ENCODE measurements at places on chromosomes 6 and 20. TPM values are rescaled to one million over a fixed set of nuclear protein-coding genes. Genes with fewer than 3 reads are reported as not detected.

GRCh38 chr6:34912715-34913464, 23.8 kb downstream of the ANKS1A start:
- DNase-seq: no peak

SPATS1 gene
- not detected for total RNA-seq

DNA sequence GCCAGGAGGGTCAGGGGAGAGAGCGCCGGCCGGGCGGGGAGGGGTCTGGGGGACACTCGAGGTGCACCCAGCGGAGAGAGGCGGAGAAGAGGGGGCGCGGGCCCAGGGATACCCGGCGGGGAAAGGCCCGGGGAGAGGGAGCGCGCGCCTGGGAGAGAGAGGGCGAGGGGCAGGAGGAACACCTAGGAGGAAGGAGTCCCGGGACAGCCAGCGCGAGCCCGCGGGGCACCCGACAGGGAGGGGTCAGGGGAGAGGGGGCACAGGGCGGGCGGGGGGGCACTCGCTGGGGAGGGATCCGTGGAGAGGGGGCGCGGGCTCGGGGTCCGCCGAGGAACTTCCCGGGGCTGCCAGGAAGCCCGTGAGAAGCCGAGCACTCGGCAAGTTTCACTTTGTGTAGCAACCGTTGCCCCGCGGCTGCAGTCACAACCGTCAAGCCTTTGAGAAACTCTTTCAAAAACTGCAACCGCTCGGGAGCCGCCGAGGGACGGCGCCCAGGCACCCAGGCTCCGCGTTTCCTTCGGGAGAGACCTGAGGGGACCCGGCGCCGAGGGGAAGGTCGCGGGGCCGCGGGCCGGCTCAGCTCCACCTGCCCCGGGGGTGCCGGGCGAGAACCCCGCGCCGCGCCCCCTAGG, 471 bp downstream of the EZR start:
- DNase-seq: peak; percentile 88

OR2H2 gene
- not detected for total RNA-seq

PLA2G7 gene
- 0.46 TPM for total RNA-seq

- no peak for DNase-seq
Observed at GRCh38 chr6:116888732-116889360, 11.8 kb downstream of the RFX6 start.

GRCh38 chr6:136886091-136886490, 36.0 kb upstream of the SLC35D3 start:
- no peak for DNase-seq

HLA-DRA gene
- total RNA-seq: 94.0 TPM

GRCh38 chr6:2108700-2109306, 136.6 kb downstream of the GMDS start:
- DNase-seq: no peak

HTR1E gene
- not detected for total RNA-seq

CCN5 gene
- 29.3 TPM for total RNA-seq

DNA sequence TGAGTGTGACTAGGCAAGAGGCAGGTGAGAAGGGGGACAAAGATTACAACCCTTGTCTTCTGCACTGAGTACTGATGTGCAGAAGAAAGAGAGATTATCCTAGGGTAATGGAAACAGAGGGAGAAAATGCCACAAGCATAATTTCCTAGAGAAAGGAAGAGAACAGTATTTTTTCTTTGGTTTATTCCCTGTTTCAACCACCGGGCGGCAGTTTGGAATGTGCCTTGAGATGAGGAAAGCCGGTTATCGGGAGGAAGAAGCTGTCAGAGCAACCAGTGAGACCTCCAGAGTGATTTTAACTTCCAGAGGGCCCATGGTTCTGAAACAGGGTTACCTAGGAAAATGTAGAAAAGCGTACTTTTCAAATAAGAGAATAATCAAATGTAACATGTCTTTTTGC, 121.4 kb downstream of the REV3L start:
- no peak for DNase-seq

GRCh38 chr6:164756142-164756541, 553.3 kb downstream of the C6orf118 start:
- no peak for DNase-seq

DNA sequence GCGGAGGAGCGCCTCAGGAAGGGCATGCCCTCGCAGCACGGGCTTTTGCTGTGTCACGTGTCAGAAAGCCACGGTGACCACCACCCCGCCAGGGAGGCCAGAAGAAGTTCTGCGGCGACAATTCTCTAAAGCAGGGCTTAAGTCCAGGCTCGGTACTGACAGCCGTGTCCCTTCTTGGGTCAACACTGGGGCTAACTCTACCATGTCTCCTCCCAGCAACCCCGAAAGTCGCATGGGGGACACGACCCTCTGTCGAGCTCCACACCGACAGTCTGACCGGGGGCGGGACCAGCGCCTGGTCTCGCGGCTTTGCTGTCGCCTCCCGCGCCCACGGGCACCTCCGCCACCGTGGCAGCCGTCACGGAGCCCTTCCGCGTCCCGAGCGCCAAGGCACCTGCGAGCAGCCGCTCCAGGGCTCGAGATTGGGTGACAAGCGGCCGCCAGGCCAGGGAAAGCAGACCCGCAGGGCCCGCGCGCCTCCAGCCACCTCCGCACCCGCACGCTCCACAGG, 534 bp downstream of the NANP start:
- no peak for DNase-seq

- DNase-seq: no peak
Observed at GRCh38 chr6:56416247-56416646, 168.9 kb upstream of the COL21A1 start.

TENT5A gene
- total RNA-seq: 35.2 TPM

GRCh38 chr6:490251-491037, 98.9 kb downstream of the IRF4 start:
- DNase-seq: no peak

GRCh38 chr6:105067329-105067728, 110.4 kb downstream of the LIN28B start:
- no peak for DNase-seq

- DNase-seq: no peak
Observed at GRCh38 chr20:21028921-21029320, 77.2 kb downstream of the LINC00237 start.

ZNF334 gene
- total RNA-seq: 1.2 TPM

CST4 gene
- total RNA-seq: not detected

ENPP4 gene
- 18.1 TPM for total RNA-seq

GRCh38 chr6:92827104-92827503, 592.3 kb downstream of the EPHA7 start:
- no peak for DNase-seq

KIF25 gene
- total RNA-seq: 0.24 TPM

DNA sequence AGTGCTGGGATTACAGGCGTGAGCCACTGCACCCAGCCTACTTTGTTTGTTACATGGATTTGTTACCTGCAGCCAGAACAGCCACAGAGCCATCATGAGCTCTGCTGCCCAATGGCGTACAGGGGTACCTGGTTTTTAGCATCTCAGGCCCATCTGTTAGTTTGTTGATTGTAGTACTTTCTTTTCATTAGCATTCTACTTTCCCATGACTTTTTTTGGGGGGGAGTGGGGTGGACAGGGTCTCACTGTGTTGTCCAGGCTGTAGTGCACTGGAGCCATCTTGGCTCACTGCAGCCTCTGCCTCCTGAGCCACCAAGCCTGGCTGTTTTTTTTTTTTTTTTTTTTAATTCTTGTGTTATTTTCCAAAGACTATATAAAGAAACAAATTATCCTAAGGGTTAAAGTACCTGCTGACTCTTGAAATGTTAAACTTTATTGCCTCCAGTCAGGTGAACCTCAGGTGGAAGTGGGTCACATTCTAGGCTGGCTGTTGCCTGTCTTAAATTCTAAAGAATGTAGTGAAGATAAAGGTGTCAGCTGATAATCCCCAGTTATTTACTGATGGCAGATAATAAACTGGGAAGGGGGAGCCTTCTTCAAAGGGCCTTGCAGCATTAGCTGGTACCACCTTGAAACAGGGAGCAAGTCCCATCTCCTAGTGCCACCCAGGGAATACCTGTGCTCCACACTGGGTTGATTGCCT, 15.2 kb downstream of the NEU1 start:
- DNase-seq: no peak

DNA sequence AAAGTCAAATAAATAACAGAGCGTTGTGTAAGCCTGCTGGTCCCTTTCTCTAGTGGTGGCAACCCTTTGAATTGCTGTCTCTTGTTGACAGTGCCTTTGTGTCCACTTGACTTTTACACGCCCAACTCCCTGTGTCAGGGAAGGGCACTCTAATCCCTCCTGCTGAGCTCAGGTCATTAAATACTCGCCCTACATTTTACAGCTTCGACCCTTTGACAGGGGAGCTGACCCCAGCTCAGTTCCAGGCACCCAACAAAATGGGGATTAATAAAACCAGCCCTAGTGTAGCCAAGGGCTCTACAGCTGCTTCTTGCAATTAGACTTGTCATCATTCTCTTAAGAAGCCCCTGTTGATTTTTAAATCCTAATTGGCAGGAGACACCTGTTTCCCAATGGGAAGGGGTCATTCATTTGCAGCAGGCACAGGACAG, 308.2 kb downstream of the EYA4 start:
- DNase-seq: no peak

MUC21 gene
- total RNA-seq: not detected

- DNase-seq: no peak
Observed at GRCh38 chr6:128655978-128656498, 135.6 kb upstream of the PTPRK start.

DNA sequence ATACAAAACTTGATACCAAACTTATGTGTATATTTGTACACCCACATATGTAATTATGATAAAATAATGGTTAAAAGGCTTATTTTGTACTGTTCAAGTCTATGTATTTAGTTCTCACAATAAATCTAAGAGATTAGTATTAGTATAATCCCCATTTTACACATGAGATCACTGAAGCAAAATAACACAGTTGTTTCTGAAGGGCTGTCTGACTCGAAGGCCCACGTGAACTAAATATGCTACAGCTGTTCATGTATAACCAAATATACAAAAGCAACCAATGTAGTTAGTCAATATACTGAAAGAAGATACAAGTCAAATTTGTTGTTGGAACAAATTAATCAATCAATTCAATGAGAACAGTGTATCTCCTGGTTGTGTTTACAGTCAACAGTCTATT, 959.2 kb downstream of the EPHA7 start:
- no peak for DNase-seq

GRCh38 chr6:138231381-138231886, 13.1 kb upstream of the PBOV1 start:
- no peak for DNase-seq

DNA sequence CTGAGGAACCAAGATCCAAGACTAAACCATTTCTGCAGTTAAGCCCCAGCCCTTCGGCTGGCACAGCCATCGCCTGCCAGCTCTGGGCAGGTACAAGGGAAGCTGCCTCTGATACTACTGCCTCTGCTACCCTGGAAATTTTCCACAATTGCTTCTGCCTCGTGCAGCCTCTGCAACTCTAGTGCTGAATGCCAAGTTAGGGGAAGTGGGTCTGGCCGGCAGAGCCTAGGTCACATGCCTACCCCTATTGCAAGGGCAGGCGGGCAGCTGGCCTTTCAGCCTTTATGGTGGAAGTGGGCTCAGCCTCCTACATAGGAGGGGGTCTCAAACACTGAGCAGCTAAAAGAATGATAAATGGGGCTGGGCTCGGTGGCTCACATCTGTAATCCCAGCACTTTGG, 44.5 kb upstream of the TULP1 start:
- DNase-seq: no peak

CCM2L gene
- 7.0 TPM for total RNA-seq

GRCh38 chr6:108260126-108260808, 573 bp downstream of the SNX3 start:
- DNase-seq: no peak

HRH3 gene
- not detected for total RNA-seq
